ENCODE measurements at places on chromosomes 2 and 18.

DNA sequence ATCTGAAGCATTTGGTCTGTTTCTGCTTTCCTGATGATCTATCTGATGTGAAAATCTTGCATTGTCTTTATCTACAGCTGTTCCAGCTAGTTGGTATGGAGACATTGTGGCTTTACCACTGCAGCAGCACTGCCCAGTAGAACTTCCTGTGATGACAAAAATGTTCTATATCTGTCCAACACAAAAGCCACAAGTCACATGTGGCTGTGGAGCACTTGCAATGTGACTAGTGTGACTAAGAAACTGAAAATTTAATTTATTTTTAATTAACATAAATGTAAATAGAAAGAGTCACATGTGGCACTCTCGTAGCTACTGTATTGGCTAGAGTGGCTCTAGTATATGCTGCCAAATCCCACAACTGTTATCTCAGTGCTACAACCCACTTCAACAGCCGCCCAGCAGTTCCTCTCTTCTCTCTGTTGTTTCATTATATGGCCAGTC is 425.7 kb downstream of the SETBP1 start:
- DNase-seq, result no peak

- no peak for DNase-seq
Observed at GRCh38 chr2:217959723-217960122, 43.1 kb downstream of the TNS1 start.

- no peak for DNase-seq
Observed at GRCh38 chr2:145753966-145754365, 1234.0 kb upstream of the ZEB2 start.

GRCh38 chr2:175729049-175729706 is 272.9 kb downstream of the LNPK start:
- DNase-seq, result no peak

DNA sequence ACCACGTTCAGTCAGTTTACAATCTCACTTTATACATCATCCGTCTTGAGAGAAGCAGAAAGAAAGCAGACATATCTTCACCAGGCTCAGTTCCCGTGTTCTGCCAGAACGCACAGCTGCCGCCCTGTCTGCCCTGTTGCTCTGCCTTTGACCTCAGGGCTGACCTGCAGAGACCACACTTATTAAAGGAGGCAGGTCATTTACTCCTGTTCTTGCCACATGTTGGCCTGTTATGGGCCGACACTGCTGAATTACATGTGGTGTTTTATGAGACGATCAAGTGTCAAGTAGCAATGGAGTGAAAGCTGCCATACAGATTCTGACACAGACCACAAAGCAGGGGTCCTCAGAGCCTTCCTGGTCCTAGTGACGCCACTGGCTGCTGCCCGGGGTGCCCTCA is 232.2 kb downstream of the TTC32 start:
- DNase-seq, result no peak

DNA sequence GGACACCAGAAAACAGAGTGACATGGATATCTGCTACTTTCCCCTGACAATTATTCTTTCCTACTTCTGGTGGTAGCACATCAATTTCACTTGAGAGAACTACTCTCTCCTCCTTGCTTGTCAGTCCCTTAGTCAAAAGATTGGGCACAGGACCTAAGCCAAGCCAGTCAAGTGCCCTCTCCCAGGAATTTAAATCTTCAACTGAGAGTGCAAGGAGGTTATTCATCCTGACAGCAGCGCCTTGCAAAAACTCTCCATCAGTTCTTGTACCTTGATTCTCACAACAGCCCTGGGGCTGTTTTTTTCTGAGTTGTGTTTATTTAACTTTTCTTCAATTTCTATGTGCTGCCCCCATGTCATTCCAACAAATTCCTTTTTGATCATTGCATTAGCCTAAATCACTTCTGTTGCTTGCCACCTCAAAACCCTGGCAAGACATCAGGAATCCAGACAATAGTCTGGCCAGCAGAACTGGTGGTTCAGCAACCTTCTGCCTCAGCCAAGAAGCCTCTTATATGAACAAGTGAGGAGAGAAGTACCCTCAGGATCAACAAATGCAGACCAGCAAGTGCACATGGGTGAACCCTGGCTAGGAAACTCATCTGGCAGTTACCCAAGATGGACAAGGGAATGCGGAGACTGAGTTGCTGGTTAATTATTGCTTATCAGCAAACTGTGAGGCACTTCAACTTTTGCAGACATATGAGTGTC is 19.4 kb downstream of the COL4A3 start:
- DNase-seq, result no peak
